SK-MEL-5 (cell line): ENCODE measurements at places on chromosomes 12 and 14.

DNA sequence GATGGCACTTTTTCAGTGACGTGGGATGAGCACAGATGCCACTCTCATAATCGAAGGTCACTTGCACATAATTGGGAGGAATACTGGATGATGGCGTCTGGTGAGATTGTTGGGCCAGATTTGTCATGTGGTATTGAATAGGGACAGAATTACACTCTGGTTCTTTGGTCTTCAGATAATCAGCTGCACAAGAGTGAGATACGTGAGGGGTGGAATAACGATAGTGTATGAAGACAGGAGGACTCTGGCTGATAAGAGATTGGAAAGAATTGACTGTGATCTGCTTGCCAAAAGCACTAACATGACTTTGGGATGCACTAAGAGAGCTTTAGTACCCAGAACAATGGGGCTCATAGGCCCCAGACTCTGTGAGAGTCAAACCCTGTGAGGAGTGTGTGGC is 7.0 kb upstream of the RABGGTA start:
- DNase-seq: no peak

GRCh38 chr12:107501681-107502080 is 183.9 kb upstream of the PWP1 start:
- DNase-seq: no peak

DNA sequence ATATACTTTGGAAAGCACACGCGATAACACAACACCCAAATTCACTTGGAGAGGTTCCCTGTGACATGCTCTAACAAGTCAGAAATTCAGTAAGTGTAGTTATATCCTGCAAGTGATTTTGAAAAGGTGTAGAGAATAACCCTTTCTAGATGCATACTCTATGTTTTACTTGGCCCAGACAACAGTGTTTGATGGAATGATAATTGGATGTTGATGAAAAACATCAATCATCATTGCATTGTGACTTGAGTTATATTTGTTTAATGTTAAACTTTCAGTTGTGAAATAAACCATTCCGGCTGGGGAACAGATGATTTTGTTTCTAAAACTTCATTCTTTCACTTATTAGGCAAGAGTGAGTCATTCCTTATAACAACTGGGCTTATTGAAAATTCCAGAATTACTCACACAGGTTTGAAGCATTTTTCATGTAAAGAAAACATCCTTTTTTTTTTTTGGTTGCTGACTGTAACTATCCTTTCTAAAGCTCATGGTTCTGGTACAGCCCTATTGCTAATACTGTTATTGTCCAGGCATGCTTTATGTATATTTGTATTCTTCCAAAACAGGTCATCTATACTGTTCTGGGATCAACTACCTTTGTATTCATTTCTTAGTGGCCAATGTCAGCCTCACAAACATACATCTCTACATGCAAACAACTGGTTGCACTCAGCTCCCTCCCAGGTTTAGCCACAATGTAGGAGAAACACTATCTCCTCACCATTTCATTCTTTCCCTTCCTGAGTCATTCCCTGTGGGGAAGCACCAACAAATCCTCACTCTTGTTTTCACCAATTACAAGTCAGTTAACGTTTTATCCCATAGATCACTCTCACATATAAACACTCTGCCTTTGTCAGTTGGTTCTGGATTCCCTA is 121.2 kb upstream of the LRIG3 start:
- no peak for DNase-seq

DNA sequence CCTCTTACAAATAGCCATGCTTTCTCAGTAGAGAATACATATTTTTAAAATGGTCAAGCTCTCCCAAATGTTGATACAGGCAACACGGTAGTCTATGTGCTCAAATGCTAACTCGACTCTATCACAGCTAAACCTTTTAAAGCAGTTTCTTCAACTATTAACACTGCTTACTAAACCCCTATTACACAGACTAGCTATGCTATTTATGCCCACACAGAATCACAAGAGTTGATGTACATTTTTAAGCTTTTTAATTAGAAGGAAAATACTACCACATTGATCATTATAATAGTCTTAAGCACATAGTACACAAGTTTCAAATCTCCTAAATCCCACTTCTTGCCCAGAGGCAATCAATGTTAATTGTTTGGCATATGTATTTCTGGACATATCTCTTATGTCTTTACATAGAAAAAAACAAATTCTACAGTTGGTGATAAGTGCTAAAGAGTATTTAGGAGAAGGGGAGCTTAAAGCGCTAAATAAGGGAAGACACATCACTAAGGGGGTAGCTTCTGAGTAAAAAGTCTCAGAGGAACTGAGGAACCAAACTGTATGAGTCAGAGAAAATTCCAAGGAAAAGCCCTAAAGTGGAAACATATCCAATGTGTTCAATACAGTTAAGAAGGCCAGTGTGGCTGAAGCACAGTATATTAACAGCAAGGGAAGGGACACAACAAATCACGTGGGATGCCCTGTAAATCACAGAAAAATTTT is 13.7 kb downstream of the HNRNPC start:
- DNase-seq: no peak

DNA sequence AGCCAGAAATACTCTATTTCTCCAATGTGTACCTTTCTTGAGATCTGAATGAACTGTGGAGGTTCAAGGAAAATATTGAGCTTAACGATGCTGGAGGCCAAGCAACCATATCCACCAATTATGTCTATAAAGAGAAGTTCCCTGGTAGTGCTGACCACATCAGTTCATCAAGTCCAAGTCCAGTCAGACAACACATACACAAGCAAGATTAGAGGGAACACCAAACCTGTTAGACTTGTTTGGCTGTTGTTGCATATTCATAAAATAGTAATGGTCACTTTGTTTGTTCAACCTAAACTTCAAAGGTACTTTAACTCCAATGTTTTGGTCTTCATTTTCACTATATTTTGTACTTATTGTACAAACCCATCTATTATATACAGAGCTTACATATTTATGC is 81.6 kb downstream of the LMO3 start:
- no peak for DNase-seq

GRCh38 chr14:100738704-100739131 is 12.0 kb downstream of the DLK1 start:
- no peak for DNase-seq

- DNase-seq: no peak
These were observed 1.2 kb downstream of the PITPNM2 start for GRCh38 chr12:123149501-123150274.

DNA sequence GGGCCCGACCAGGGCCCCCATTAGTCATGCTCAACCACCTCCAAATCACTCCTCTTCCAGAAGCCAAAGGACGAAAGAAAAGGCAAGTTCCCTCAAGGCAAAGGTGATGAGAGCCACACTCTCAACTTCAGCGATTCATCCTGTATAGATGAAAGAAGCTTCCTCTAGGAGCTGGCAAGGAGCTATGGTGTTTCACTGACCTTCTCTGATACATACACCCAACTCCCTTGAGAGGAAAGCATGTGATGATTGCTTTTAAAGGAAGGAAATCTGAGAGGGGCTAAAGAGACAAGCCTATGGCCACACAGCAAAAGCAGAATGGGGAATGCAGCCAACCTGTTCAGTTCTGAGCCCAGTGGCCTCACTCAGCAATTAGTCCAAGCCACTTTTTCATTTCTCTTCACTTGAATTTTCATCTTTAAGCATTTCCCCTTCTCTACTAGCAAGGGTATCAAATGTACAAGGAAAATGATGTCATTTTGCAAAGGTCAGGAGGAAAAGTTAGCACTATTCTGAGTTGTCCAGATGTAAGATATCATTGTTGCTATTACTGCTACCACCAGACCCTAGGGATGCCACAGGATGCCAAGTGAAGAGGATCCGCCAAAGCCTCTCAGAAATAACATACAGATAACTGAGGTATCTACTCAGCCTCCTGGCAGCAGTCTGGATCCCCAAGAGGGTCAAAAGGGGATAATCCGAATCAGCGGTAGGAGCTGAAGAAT is 82.5 kb downstream of the MAP3K9 start:
- DNase-seq: peak; percentile 59

DNA sequence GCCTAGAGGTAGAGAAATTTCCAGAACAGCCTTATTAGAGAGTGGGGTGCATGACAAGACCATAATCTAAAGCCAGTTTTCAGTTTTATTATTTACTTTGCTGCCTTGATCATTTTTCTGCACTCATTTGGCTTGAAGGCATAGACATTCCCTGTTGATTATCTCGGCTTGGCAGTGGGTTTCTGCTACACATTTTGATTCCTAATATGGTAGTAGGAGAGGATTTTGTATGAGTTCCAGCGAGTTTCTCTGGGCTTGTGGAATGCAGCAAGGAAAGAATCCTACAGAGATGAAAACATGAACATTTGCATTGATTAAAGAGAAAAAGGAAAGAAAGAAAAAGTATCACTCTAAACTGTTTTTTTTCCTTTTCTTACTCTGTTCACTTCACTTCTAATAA is 281.2 kb downstream of the PAWR start:
- DNase-seq: no peak
